ENCODE measurements at places on chromosomes 2 and 18.
A peak's percentile ranks its signal among the peaks of the same experiment; 100 is the strongest.

DNA sequence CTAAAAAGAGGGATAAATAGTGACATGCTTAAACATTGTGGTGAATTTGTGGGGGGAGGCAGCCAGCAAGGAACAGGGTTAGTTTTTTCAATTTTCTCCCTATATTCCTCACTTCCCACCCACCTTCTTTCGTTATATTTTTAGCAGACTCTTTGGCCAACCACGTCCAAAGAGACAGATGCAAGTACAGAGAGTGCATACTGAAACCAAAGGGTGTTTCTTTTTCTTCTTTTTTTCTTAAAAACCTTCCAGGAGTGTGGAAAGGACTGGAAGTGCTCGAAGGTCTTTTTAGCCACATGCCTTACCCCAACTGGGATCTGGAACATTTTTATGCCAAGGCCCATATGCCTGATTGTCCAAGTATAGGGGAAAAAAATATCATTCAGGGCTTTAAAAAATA, 59.0 kb downstream of the TNP1 start:
- no peaks in the 10 kb centered on the region for H3K4me1 ChIP-seq
- no peak for DNase-seq
- H3K27ac ChIP-seq = peak overlapping the region; percentile 81

DNA sequence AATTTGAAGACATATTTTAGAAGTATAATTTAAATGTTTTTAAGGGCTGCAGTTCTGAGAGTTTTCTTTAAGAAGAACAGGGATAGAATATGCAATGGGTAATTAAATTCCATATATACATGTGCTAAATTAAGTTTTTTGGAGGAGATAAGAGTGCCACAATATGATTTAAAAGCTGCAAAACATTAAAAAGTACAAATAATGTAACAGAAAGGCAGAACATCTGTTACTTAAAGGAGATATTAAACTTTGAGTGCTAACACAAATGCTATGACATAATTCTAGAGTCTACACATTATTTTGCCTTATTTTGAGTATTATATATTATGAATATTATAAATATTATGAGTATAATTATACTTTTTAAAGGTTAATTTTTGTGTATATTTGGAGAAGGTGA, 102.4 kb downstream of the PARD3B start:
- H3K36me3 ChIP-seq = no peaks in the 10 kb centered on the region
- DNase-seq = no peak
- H3K4me3 ChIP-seq = no peak overlapping the region
- no peaks in the 10 kb centered on the region for H3K27me3 ChIP-seq
- H3K27ac ChIP-seq = no peak overlapping the region

- no peak overlapping the region for H3K4me3 ChIP-seq
- H3K36me3 ChIP-seq = no peaks in the 10 kb centered on the region
- DNase-seq = no peak
- no peak overlapping the region for H3K27ac ChIP-seq
- no peaks in the 10 kb centered on the region for H3K4me1 ChIP-seq
- H3K27me3 ChIP-seq = no peaks in the 10 kb centered on the region
These were observed 159.4 kb downstream of the ANKRD30B start for GRCh38 chr18:14907420-14907819.

GRCh38 chr18:37567061-37567993, 1.7 kb upstream of the CELF4 start:
- no peak overlapping the region for H3K27ac ChIP-seq
- peaks cover 83% of the 10 kb centered on the region for H3K27me3 ChIP-seq
- no peak for DNase-seq
- peaks cover 23% of the 10 kb centered on the region for H3K4me1 ChIP-seq
- H3K36me3 ChIP-seq = no peaks in the 10 kb centered on the region

GRCh38 chr2:100041946-100042345, 100.4 kb downstream of the AFF3 start:
- peaks cover 1% of the 10 kb centered on the region for H3K4me1 ChIP-seq
- no peak for DNase-seq
- no peaks in the 10 kb centered on the region for H3K27me3 ChIP-seq
- no peak overlapping the region for H3K27ac ChIP-seq
- no peak overlapping the region for H3K4me3 ChIP-seq

GRCh38 chr2:174339561-174340399, 5.0 kb downstream of the SP9 start:
- H3K4me3 ChIP-seq = peak overlapping the region; percentile 33
- peaks cover 100% of the 10 kb centered on the region for H3K27me3 ChIP-seq
- peaks cover 57% of the 10 kb centered on the region for H3K4me1 ChIP-seq
- DNase-seq = no peak
- H3K36me3 ChIP-seq = no peaks in the 10 kb centered on the region

- no peaks in the 10 kb centered on the region for H3K36me3 ChIP-seq
- no peak for DNase-seq
- H3K27ac ChIP-seq = no peak overlapping the region
- no peaks in the 10 kb centered on the region for H3K4me1 ChIP-seq
These were observed 55.0 kb upstream of the MSH6 start for GRCh38 chr2:47727956-47728355.

DNA sequence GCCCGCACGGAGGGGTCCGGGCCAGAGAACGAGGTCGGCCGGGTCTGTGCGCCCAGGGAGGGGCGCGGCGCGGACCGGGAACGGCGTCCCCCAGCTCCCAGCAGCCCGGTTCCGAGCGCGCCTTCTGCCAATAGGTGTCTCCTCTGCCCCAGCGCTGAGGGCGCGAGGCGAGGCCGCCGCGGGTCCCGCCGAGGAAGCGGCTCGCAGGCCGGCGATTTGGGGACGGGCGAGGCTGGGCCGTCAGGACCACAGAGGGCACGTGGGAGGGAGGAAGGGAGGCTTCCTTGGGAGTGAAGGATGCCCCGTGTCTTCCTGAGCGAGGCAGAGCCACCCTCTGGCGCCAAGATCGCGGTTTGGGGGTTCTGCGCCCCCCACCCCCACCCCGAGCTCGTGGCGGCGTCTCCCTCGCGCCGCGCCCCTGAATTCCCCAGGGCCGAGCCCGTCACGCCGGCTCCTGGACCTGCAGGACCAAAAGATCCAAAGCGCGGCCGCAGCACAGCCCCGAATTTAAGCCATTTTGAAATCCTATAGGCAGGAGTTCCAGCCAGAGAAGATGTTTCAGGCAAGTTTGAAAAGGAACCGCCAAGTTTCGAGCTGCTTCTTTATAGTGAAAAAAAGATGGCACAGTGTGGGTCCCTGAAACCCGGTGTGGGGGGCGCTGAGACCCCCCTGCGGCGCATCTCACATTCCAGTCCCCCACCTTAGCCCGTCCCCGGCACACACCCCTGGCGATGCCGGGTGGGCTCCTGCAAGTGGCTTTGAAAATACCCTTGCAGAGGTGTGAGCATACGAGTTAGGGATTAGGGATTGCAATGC, 909 bp downstream of the NFATC1 start:
- H3K36me3 ChIP-seq = no peaks in the 10 kb centered on the region
- peak overlapping the region; percentile 69 for H3K4me3 ChIP-seq
- peaks cover 20% of the 10 kb centered on the region for H3K4me1 ChIP-seq
- H3K27me3 ChIP-seq = no peaks in the 10 kb centered on the region
- peak overlapping the region; percentile 97 for H3K27ac ChIP-seq

GRCh38 chr18:75745147-75745546, 317.6 kb upstream of the SMIM21 start:
- no peak for DNase-seq
- no peaks in the 10 kb centered on the region for H3K27me3 ChIP-seq
- H3K4me3 ChIP-seq = no peak overlapping the region
- H3K4me1 ChIP-seq = no peaks in the 10 kb centered on the region
- no peak overlapping the region for H3K27ac ChIP-seq
- no peaks in the 10 kb centered on the region for H3K36me3 ChIP-seq

DNA sequence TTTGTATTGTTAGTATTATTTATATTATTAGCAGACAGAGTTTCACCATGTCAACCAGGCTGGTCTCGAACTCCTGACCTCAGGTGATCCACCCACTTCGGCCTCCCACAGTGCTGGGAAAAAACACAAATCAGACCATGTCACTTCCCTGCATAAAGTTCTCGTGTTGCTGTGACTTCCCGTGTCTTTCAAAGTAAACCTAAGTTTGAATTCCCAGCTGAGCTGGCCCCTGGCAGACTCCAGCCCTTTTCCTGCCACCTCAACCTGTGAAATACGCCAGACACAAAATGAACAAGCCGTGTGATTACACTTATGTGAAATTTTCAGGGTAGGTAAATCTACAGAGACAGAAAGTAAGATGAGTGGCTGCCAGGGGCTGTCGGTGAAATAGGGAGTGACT, 7.9 kb downstream of the BOK start:
- no peaks in the 10 kb centered on the region for H3K27me3 ChIP-seq
- peaks cover 12% of the 10 kb centered on the region for H3K4me1 ChIP-seq
- DNase-seq = no peak
- peak overlapping the region; percentile 24 for H3K27ac ChIP-seq

DNA sequence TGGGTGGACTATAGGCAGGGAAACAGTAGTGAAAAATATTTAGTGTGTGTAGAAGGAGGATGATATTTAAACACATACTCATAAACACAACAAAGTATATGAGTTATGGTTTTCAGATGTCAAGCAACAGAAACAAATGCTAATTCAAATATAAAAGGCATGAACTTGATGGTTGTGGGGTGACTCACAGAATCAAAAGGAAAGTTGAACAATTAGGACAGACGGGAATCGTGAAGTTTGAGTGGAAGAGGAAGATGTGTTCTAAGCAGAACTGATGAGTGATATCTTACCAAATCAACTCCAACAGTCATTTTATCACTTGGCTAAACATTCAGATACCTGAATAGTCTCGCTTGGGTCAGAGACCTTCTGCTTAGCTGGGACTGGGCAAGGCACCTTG, 53.6 kb upstream of the ITGA6 start:
- no peak overlapping the region for H3K4me3 ChIP-seq
- peaks cover 23% of the 10 kb centered on the region for H3K4me1 ChIP-seq
- no peaks in the 10 kb centered on the region for H3K36me3 ChIP-seq
- DNase-seq = no peak
- H3K27me3 ChIP-seq = no peaks in the 10 kb centered on the region

DNA sequence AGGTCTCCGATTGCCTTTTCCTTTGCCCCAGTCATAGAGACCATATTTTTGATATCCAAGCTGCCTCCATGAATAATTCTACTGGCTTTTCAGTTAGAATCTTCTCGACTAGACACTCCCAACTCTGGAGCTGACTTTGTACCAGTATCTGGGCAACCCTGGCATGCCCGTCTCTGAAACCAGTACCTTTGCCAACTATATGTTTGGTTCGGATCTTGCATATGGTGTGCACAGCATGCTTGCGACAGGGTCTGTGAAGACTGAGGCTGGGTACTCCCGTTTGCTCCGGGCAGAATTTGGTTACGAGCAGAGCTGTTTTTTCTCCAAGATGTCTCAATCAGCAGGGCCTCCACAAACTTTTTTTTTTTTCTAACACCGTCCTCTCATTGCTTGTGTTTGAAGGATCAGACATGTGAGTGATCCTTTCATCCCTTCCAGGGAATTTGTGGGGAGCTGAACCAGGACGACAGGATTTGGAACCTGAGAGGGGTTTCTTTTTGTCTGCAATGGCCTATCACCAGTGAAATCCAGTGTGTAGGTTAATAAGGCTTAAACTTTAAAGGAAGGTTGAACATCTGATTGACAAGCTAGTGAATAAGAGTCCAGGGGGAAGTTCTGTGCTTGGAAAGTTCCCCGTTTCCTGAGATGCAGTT, 322.3 kb downstream of the MYCN start:
- no peaks in the 10 kb centered on the region for H3K4me1 ChIP-seq
- H3K27ac ChIP-seq = no peak overlapping the region
- no peak overlapping the region for H3K4me3 ChIP-seq
- DNase-seq = no peak
- peaks cover 5% of the 10 kb centered on the region for H3K27me3 ChIP-seq

DNA sequence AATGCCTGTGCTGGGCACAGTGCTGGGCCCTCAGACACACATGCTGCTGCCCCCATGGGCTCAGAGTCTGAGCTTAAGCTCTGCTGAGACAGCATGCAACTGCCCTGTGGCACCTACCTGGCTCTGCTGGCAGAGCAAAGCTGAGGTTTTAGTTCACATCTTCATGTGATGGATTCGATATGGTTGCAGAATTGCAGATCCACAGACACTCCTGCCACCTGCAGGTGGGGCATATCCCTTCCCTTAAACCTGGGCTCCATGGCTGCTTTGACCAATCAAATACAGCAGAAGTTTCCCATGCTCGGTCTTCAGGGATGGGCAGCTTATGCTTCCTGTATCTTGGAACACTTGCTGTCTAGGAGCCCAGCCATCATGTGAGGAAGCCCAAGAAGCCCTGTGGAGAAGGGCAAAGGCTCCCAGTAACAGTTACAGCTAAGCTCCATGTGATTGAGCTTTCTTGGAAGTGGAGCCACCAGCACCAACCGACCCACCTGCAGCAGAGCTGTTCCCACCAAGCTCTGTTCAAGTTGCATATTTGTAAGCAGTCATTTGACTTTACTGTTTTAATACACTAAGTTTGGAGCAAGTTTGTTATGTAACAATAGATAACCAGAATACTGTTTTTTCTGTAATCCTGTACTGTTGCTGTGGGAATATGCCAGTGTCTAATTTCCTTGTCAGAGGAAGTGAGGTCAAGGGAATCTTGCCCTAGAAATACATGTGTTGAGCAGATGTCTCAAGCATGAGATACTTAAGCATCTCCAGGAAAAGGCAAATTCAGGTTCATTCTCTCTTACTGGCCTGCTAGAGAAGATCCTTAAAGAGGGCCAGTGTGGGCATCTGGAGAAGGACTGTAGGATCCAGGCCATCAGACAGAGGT, 79.3 kb downstream of the SH3RF3 start:
- H3K27ac ChIP-seq = no peak overlapping the region
- H3K27me3 ChIP-seq = no peaks in the 10 kb centered on the region
- no peak overlapping the region for H3K4me3 ChIP-seq
- H3K4me1 ChIP-seq = no peaks in the 10 kb centered on the region
- no peaks in the 10 kb centered on the region for H3K36me3 ChIP-seq

- H3K36me3 ChIP-seq = peaks cover 20% of the 10 kb centered on the region
- no peaks in the 10 kb centered on the region for H3K27me3 ChIP-seq
- H3K27ac ChIP-seq = no peak overlapping the region
- H3K4me1 ChIP-seq = no peaks in the 10 kb centered on the region
- H3K4me3 ChIP-seq = no peak overlapping the region
These were observed 57.5 kb upstream of the AGPS start for GRCh38 chr2:177334940-177335543.

DNA sequence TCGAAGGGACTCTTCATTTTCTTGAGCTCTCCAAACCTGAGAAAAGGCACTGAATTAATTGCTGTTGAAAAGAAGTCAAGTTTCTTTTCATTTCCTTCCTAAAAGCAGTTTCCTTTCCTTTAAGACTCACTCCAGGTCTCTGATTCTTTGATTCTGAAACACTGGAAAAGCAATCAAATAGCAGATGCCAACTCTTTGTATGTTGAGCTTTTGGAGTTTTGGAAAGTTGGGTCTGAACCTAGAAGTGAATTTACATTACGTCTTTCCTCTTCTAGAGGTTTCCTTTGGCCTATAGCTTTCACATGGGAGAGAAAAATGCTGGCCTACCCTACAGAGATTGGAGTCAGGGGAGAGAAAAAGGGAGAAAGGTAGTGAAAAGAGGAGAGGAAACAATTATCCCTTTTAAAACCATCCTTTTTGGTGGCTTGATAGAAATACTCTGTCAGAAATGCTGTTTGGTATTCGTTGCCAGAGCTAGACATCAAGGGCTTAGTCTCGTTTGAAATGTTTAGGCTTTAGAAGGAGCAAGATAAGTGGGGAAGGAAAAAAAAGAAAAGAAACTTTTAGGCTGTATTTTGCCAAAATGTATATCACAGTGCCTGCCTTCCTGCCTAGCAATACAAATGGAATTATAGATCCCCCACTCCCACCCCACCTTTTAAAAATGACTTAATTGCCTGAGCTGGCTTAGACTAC, 187.7 kb downstream of the PRPF40A start:
- H3K36me3 ChIP-seq = no peaks in the 10 kb centered on the region
- no peak overlapping the region for H3K27ac ChIP-seq
- H3K4me3 ChIP-seq = no peak overlapping the region
- H3K4me1 ChIP-seq = peaks cover 6% of the 10 kb centered on the region
- no peaks in the 10 kb centered on the region for H3K27me3 ChIP-seq

Data from heart left ventricle (tissue), 16 donors.